ENCODE measurements at places on chromosomes 2 and 18.

GRCh38 chr2:4937550-4937949 lies 754.6 kb upstream of the SOX11 start:
- no peak for DNase-seq

- peak; percentile 40 for DNase-seq
These were observed 107.6 kb upstream of the CYRIA start for GRCh38 chr2:16773080-16773713.

GRCh38 chr18:69469444-69469919 lies 68.8 kb downstream of the DOK6 start:
- no peak for DNase-seq

DNA sequence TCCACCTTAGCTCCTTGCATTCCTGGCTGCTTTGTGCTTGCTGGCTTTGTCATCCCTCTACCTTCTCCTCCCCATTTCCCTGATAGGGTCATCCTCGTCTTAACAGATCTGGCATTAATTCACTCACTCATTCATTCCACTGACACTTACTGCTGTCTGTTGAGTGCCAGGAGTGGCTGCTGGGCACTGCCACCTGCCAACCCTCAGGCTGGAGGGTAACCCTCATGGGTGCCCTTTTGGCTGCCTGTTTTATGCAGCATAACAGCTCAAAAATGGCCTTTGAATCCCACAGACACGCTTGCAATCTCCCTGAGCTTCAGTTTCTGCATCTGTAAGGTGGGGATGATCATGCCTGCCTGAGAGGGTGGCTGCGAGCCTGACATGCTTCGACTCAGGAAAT lies 25.2 kb downstream of the FHOD3 start:
- DNase-seq, result no peak

DNA sequence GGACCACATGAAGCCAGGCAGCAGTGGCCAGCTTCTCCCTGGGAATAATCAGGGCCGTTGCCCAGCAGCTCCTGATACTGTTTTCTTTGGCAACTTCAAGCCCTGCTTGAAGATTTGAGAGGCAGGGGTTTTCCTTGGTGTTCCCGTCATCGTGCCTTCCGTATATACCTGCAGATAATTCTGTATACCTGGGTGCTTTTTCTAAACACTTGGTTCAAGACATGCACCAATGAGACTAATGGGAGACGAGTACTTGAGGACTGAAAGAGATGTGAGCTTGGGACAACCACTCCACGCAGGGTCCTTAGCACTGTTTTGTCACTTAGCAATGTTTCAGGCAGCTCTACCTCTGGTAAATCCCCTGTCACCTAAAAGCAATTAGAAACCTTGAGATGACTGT lies 118.8 kb downstream of the RTN4 start:
- no peak for DNase-seq

GRCh38 chr2:160194351-160194750 lies 5.7 kb downstream of the ITGB6 start:
- no peak for DNase-seq

- no peak for DNase-seq
These were observed 5.4 kb upstream of the CHRNG start for GRCh38 chr2:232533944-232534710.

GRCh38 chr2:189952536-189953109 lies 109.9 kb downstream of the MSTN start:
- DNase-seq, result no peak

DNA sequence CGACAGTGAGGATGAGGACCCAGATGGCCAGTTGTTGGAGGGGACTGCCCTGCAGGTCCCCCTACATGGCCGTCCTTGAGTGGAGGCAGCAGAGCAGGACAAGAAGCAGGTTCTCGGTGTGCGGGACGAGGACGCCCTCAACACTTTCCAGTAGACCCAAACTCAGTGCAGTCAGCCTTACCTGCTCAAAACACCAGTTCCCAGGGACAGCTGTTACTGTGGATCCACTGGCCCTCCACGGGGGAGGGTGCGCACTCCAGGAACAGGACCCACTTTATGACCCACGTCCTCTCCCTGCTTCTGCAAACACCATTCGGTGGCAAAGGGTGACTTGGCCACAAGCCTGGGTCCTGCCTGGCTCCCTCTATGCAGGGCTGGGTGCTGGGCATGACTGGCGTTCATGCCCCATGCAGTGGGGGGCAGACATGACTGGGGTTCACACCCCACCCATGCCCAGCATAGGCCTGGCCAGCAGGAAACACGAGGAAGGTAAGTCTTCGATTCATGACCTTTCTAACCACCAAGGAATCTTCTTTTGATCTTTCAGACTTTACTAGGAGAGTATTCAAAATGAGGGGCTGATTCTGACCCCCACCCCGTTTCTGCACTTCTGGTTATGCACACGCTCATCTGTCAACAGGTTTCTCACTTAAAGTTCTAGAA lies 233.7 kb downstream of the HDAC4 start:
- no peak for DNase-seq

DNA sequence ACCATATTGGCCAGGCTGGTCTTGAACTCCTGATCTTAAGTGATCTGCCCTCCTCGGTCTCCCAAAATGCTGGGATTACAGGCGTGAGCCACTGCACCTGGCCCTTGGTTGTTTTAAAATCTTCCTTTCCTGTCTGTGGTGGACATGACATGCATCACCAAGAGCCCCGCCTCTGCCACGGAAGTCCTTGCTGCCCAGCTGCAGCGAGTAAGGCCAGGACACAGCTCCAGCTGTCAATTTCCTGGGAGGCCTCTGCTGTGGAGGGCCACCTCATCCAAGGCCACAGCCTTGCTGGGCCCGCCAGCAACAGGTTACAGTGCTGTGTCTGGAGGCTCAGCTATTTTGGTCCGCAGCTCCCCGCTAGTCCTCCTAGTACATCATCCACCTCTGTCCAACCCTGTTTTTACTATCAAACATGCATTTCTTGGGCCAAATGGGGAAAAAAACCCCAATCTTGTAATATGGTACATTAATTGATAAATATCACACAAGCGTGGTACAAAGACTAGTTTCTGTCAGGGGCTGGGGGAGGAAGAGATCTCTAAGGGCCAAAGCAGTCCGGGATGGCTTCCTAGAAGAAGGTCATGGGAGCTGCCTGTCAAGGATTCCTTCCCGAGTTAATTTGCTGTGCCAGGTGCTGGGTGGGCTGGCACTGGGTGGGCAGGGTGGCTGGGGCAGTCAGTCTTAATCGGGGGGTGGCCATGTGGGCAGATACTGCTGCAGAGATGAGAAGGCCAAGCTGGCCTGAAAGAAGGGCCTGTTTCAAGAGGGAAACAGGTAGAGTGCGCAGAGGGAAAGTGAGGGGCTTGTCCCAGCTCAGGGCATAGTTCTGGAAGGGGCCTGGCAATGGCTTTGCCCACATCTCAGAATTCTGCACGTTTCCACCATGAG lies 100.5 kb downstream of the INHBB start:
- no peak for DNase-seq

DNA sequence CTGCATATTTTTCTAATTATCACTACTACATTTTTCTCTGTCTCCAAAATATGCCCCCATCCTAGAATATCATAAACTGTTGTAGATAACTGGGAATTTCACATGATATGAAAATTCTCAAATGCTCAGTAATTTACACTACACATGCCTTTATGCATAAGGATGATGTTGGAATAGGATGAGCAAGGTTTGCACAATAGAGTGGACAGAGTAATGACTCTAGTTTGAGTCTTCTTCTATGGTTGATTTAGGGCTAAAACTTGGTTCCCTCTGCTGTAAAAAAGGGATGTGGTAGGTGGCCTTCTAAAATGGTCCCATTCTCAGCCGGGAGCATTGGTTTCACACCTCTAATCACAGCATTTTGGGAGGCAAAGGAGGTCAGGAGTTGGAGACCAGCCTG lies 129.9 kb downstream of the BCL11A start:
- no peak for DNase-seq

- DNase-seq, result peak; percentile 33
These were observed at the start of gene SLC16A14 for GRCh38 chr2:230068651-230069055. TSS of gene SLC16A14 (minus strand) at chr2:230068924. CDS start at chr2:230059352, 9,572 bp downstream.

GRCh38 chr2:174218773-174219172 lies 29.6 kb downstream of the OLA1 start:
- DNase-seq, result no peak

GRCh38 chr2:20425371-20425881 lies 21.4 kb upstream of the RHOB start:
- no peak for DNase-seq

GRCh38 chr2:66661253-66662173 lies 226.6 kb downstream of the MEIS1 start:
- DNase-seq, result no peak

DNA sequence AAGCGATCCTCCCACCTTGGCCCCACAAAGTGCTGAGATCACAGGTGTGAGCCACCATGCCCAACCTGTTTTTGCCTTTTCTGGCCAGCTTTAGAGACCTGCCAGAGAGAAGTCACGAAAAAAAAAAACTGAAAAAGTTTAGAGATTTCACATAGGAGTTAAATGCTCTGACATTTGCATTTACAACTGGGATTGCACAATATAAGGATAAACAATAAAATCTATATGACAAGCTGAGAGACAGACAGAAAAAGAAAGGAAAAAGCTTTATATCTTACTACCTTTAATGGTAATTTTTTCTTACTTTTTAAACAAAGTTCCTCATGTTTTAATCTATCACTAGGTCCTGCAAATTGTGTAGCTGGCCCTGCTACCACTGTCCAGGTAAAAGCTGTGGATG lies 466.5 kb downstream of the TXNL1 start:
- no peak for DNase-seq

DNA sequence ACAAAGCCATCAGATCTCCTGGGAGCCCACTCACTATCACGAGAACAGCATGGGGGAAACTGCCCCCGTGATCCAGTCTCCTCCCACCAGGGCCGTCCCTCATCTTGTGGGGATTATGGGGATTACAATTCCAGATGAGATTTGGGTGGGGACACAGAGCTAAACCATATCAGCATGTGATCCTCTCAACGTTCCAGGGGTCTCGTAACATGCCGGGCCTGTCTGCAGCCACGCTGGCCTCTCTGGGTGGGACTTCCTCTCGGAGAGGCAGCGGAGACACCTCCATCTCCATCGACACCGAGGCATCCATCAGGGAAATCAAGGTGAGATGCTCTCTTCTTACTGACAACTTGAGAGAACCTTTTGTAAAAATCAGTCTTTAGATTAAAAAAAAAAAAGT lies 49.6 kb upstream of the RBM44 start:
- no peak for DNase-seq

GRCh38 chr18:449374-449773 lies 51.1 kb downstream of the COLEC12 start:
- no peak for DNase-seq

- DNase-seq, result no peak
These were observed 728 bp downstream of the NAPG start for GRCh38 chr18:10526561-10526949.

- no peak for DNase-seq
These were observed 5.0 kb upstream of the CHST10 start for GRCh38 chr2:100422320-100423055.

GRCh38 chr2:153386481-153386897 lies 92.1 kb downstream of the RPRM start:
- no peak for DNase-seq

- no peak for DNase-seq
These were observed 34.0 kb downstream of the PIGN start for GRCh38 chr18:62152844-62153243.

DNA sequence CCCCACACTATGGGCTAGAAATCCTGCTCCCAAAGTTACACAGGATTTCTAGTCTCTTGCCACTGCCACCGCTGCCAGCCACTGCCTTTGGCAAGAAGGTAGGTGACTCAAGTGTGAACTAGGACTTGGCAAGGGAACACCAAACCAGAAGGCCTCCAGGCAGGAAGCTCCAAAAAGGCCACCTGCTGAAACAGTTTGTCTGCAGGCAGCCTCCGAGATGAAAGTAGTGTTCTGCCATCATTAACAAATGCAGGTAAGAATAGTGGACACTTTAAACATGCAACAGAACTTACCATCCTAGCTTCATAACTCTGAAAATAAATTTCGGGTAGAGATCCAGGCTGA lies 3.9 kb downstream of the ANKRD44 start:
- DNase-seq, result peak; percentile 63

- no peak for DNase-seq
These were observed 300.2 kb downstream of the LPIN1 start for GRCh38 chr2:12046641-12047040.

- DNase-seq, result peak; percentile 1
These were observed 91.2 kb downstream of the MTA3 start for GRCh38 chr2:42659609-42660008.

GRCh38 chr2:21070341-21071257 lies 26.7 kb upstream of the APOB start:
- no peak for DNase-seq

- DNase-seq, result no peak
These were observed 133.6 kb downstream of the SP3 start for GRCh38 chr2:173831312-173832229.

DNA sequence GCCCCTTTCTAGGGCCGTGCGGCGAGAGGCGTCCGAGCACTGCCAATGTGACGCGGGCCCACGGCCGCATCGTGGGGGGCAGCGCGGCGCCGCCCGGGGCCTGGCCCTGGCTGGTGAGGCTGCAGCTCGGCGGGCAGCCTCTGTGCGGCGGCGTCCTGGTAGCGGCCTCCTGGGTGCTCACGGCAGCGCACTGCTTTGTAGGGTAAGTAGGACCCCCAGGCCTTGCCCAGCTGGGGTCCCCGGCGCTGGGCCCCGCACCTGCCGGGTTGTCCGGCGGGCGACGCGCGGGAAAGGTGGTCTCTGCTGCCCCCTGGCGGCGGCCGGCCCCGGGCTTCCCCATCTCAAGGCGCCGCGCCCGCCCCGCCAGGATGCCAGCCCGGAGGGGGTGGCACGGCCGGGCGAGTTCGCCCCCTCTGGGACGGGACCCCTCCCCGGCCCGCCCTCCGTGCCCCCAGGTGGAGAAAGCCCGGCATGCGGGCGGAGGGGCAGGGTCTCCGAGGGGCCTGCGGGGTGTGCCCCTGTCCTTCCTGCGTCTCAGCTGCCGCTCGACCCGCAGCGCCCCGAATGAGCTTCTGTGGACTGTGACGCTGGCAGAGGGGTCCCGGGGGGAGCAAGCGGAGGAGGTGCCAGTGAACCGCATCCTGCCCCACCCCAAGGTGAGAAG lies 1.9 kb downstream of the PRSS56 start:
- no peak for DNase-seq

GRCh38 chr18:74836296-74837139 lies 238.8 kb downstream of the ZNF407 start:
- DNase-seq, result no peak

DNA sequence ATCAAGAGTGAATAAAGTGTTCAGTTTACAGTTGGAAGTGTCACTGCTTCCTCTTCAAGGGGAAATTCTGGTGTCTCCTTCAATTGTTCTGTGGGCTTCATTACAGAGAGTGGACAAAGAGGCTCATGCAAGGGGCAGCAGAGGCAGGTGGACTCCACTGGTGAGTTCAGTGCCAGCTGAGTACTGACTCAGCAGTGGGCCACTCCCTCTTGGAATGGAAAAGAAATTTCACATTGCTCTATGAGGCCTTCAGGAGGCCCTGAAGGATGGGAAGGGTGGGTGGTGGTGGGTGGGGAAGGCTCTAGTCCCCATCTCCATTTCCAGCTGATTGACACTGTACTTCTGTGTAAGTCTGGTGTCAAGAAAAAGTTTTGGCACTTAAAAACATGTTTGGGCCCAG lies 66.4 kb downstream of the PRELID3A start:
- no peak for DNase-seq

- DNase-seq, result no peak
These were observed 142.9 kb upstream of the NDUFV2 start for GRCh38 chr18:8959551-8960135.
